Colonic mucosa (tissue), 4 donors: ENCODE measurements at places on chromosomes 4 and X. TPM values are rescaled to one million over a fixed set of nuclear protein-coding genes. Genes with fewer than 3 reads are reported as not detected.

The MAGED1 gene
- total RNA-seq, result 96.8 TPM

The USO1 gene
- total RNA-seq, result 63.0 TPM

The KDR gene
- total RNA-seq, result 6.5 TPM

The ASB9 gene
- total RNA-seq, result 1.8 TPM

The SLBP gene
- 56.9 TPM for total RNA-seq

The MEPE gene
- total RNA-seq, result not detected

The ETDA gene
- total RNA-seq, result not detected

GRCh38 chr4:26576231-26576739 lies 7.6 kb upstream of the TBC1D19 start:
- no peak overlapping the region for H3K27ac ChIP-seq
- H3K27me3 ChIP-seq, result no peaks in the 10 kb centered on the region
- no peak for DNase-seq
- no peaks in the 10 kb centered on the region for H3K4me1 ChIP-seq
- H3K4me3 ChIP-seq, result no peak overlapping the region

DNA sequence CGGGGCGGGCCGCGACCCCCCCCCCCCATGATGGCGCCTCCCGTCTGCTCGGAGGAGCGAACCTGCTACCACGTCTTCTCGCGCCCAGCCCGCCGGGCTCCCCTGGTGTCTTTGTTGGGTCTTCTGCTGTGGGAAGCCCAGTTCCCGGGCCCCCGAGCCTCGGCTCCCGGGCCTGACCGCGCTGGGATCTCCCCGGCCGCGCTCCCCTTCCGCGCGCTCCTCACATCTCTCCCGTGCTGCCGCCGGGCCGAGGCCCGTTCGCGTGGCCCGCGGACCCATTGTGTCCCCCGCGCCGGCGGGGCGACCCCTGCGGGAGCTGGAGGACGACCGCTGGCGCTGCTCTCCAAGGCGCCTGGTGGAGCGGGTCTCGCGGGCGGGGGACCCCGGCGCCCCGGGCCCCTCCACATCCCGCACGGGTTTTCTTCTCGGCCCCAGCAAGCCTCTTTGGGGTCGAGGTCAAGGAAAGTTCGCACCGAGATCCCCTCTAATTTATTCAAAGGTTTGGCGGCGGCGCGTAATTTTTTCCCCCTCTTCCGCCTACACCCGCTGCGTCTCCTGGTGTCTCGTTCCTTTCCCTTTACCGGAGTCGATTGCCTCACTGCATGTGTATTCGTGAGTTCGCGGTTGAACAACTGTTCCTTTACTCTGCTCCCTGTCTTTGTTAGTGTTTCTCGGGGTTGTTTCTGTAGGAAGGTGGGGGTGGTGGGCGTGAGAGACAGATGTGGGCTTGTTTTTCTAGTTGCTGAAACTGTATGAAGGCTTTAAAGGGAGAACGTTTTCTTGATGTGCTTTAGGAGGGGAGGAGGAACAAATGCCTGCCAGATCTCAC lies 770 bp downstream of the SMAD1 start:
- peak overlapping the region; percentile 92 for H3K27ac ChIP-seq
- H3K27me3 ChIP-seq, result no peaks in the 10 kb centered on the region
- no peaks in the 10 kb centered on the region for H3K36me3 ChIP-seq
- H3K4me1 ChIP-seq, result no peaks in the 10 kb centered on the region
- peak; percentile 68 for DNase-seq
- peak overlapping the region; percentile 83 for H3K4me3 ChIP-seq

DNA sequence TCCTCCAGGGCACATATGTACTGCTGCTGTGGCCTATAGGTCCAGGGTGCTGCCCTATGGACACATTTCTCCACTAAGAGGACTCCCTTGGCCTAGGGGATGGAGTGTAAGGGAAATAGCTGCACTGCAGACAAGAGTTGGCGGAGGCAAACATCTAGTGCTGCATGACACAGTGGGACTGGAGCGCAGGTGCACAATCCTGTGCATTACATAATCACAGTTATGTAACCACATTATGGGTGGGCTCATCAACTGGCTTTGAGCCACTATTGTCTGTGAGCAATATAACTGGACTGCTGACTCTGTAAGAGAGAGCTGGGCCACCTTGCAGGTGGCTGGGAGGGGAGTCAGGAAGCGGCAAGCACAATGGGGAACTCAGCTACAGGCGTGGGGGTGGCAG lies 3.2 kb upstream of the TIGD2 start:
- no peak for DNase-seq
- H3K27ac ChIP-seq, result no peak overlapping the region
- H3K4me1 ChIP-seq, result no peaks in the 10 kb centered on the region
- no peaks in the 10 kb centered on the region for H3K36me3 ChIP-seq
- no peaks in the 10 kb centered on the region for H3K27me3 ChIP-seq
- H3K4me3 ChIP-seq, result no peak overlapping the region

DNA sequence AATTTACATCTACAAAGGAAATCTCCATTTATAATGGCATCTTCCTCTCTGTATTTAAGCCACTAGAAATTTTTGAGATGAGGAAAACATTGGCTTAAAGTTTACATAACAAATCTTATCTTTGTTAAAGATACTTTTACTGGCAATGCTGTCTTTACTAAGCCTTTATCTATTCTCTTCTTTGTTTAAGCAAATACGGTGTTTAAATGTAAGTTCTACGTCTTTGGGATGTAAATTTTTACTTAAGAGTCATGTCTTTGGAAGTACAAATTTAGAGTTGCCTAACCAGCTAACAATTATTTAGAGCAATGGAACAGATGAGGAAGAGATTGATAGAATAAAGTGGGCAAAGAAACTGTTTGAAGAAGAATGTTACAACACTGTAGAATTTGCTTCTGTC lies 1024.0 kb upstream of the PCDH10 start:
- H3K27ac ChIP-seq, result no peak overlapping the region
- H3K36me3 ChIP-seq, result no peaks in the 10 kb centered on the region
- H3K27me3 ChIP-seq, result no peaks in the 10 kb centered on the region
- no peak for DNase-seq
- H3K4me3 ChIP-seq, result no peak overlapping the region

DNA sequence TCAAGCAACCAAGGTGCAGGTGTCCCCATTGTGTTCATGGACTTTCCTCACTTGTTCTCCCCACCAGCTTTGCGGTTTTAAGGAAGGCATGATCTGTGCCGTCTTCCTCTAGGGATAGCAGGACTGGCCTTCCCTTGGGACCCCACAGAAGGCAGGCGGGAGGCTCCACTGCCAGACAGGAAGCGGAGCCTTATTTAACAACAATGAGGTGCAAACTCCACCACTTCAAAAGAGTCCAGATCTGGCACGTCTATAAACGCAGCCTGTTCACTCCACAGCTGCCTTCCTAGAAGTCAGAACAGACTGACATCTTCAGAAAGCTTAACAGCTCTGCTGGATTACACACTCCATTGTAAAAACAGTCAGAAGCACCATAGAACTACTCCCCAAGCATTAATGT lies 1.7 kb upstream of the GPR143 start:
- no peaks in the 10 kb centered on the region for H3K36me3 ChIP-seq
- H3K27me3 ChIP-seq, result peaks cover 9% of the 10 kb centered on the region

DNA sequence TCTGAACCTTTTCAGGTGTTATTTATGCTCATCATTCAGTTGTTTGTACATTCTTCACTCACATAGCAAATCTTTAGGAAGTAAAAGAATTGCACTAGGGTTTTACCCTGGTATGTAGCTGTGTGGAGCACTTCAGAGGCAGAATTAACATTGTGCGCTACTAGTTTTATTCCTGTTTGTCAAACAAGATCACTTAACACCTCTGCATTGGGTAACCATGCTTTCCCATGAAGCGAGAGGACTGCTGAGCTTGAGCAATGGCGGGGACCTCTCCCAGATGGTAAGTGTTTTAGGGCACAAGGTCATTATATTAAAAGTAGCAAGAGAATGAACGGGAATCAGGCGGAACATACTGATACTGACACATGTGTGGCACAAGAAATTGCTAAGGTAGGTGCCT lies 59.2 kb downstream of the SHROOM3 start:
- H3K36me3 ChIP-seq, result no peaks in the 10 kb centered on the region
- no peak overlapping the region for H3K4me3 ChIP-seq
- H3K27me3 ChIP-seq, result no peaks in the 10 kb centered on the region
- no peaks in the 10 kb centered on the region for H3K4me1 ChIP-seq
- no peak for DNase-seq

- no peak for DNase-seq
- no peaks in the 10 kb centered on the region for H3K36me3 ChIP-seq
- H3K4me3 ChIP-seq, result no peak overlapping the region
- no peaks in the 10 kb centered on the region for H3K4me1 ChIP-seq
Observed at GRCh38 chr4:155005395-155006090, 202.9 kb upstream of the NPY2R start.

GRCh38 chr4:154958621-154959358 lies 177.7 kb downstream of the RBM46 start:
- no peak overlapping the region for H3K4me3 ChIP-seq
- no peaks in the 10 kb centered on the region for H3K36me3 ChIP-seq
- H3K4me1 ChIP-seq, result no peaks in the 10 kb centered on the region

DNA sequence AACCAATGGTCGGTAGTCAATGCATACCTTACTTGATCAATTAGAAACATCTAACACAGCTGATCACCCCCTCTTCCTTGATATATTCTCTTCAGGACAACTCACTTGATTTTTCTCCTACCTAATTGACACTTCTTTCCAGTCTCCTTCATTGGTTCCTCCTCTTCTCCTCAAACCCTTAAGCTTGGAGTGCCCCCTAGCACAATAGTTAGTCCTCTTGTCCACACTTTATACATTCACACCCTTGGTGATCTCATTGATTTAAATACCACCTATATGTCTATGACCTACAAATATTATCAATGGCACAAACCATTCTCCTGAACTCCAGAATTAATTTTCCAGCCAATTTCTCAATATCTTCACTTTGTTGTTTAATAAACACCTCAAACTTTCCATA lies 724.0 kb downstream of the ADGRL3 start:
- no peak for DNase-seq
- no peak overlapping the region for H3K4me3 ChIP-seq
- H3K36me3 ChIP-seq, result no peaks in the 10 kb centered on the region
- no peaks in the 10 kb centered on the region for H3K27me3 ChIP-seq
- no peaks in the 10 kb centered on the region for H3K4me1 ChIP-seq
- H3K27ac ChIP-seq, result no peak overlapping the region

DNA sequence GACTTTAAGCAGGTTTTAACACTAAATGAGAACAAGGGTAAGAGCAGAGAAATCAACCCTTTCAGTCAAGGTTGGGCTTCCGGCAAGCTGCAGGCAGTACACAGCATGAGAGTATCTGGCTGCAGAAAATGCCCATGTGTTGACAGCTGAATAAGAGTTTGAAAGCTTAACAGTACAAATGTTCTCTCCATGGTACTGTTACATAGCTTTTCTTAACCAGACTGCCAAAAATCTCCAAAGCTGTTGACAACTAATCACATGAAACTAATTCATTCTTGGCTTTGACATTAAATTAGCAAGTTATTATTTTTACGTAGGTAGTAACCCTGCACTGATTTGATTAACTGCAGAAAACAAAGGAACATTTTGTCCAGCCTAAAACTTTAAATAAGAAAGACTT lies 153.5 kb downstream of the SLC10A7 start:
- H3K4me3 ChIP-seq, result no peak overlapping the region
- no peak for DNase-seq
- H3K27ac ChIP-seq, result no peak overlapping the region
- no peaks in the 10 kb centered on the region for H3K27me3 ChIP-seq
- H3K36me3 ChIP-seq, result no peaks in the 10 kb centered on the region
- no peaks in the 10 kb centered on the region for H3K4me1 ChIP-seq

DNA sequence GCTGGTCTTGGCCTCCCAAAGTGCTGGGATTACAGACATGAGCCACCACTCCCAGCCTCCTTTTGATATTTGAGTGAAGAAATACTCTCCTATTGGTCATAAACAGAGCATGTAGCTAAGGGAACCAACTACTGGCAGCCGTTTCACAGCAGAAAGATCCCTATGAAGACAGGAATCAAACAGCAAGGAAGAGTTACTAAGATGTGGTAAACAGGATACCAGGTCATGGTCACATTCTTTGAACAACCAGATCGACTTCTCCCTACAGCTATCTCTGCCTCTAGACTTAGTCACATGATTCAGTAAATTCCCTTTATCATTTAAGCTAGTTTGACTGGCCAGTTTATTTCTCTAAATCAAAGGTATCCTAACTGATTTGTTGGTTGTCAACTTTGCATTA lies 9.0 kb upstream of the HNRNPD start:
- no peaks in the 10 kb centered on the region for H3K36me3 ChIP-seq
- no peaks in the 10 kb centered on the region for H3K27me3 ChIP-seq
- no peak overlapping the region for H3K4me3 ChIP-seq
- H3K27ac ChIP-seq, result no peak overlapping the region

- H3K27me3 ChIP-seq, result no peaks in the 10 kb centered on the region
- no peak overlapping the region for H3K27ac ChIP-seq
- DNase-seq, result no peak
- no peaks in the 10 kb centered on the region for H3K36me3 ChIP-seq
Observed at GRCh38 chr4:89660444-89661172, 176.4 kb downstream of the SNCA start.

GRCh38 chr4:8473920-8474590 lies 33.5 kb downstream of the TRMT44 start:
- H3K27me3 ChIP-seq, result no peaks in the 10 kb centered on the region
- DNase-seq, result no peak
- H3K36me3 ChIP-seq, result no peaks in the 10 kb centered on the region
- H3K4me3 ChIP-seq, result no peak overlapping the region

GRCh38 chr4:127284236-127284635 lies 348.5 kb upstream of the INTU start:
- H3K27me3 ChIP-seq, result no peaks in the 10 kb centered on the region
- H3K4me1 ChIP-seq, result no peaks in the 10 kb centered on the region

DNA sequence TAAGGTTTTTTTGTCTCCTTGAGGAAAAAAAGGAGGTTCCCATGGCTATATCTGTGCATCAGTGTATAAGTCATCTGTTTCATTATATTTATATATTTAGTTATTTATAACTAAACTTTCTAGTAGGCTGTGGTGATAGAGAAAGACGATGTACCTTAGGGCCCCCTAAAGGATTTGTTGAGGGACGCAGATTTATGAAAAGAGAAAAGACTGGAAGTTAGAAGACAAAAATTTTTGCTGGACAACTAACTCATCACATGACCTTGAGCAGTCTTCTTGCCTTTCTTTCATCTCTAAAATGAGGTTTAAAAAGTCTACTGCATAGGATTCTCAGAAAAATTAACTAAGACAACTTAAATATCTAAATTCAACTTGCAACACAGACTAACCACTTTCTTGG lies 6.1 kb downstream of the GASK1B start:
- DNase-seq, result no peak
- no peak overlapping the region for H3K27ac ChIP-seq
- no peak overlapping the region for H3K4me3 ChIP-seq
- H3K36me3 ChIP-seq, result no peaks in the 10 kb centered on the region
- H3K27me3 ChIP-seq, result no peaks in the 10 kb centered on the region

DNA sequence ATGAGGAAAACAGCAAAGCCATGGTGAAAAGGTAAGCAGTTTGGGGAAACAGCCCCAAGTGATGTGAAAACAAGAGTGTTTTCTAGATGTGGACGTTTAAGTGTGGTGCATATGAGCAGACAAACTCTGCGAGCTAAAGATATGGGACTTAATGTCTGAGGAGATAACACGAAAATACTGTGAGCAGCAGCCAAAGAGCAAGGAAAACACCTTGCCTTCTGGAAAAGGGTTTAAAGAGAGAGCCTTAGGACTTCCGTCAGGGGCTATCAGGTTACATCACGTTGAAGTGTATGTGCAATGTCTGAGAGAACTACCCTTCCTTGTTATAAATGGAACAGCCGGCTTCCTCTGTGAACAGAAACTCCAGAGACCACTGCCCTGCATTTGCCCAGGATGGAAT lies 54.2 kb downstream of the LEF1 start:
- no peaks in the 10 kb centered on the region for H3K36me3 ChIP-seq
- no peaks in the 10 kb centered on the region for H3K27me3 ChIP-seq
- DNase-seq, result no peak
- no peaks in the 10 kb centered on the region for H3K4me1 ChIP-seq
